Kidney epithelial cell (primary cell): ENCODE measurements at places on chromosomes 5 and 9. TPM values are rescaled to one million over a fixed set of nuclear protein-coding genes. Genes with fewer than 3 reads are reported as not detected.

GRCh38 chr5:160020964-160021363, 12.0 kb downstream of the TTC1 start:
- no peak for DNase-seq

GRCh38 chr5:132430746-132431145, 59.8 kb downstream of the IRF1 start:
- DNase-seq = no peak

The CER1 gene
- total RNA-seq = not detected in 2 replicates

The CATSPER3 gene
- 0.13 TPM in 1 of 2 replicates, not detected in the other for total RNA-seq

- no peak for DNase-seq
These were observed 22.2 kb downstream of the LURAP1L start for GRCh38 chr9:12797037-12797436.
